Endothelial cell of coronary artery (primary cell): ENCODE measurements at places on chromosomes 11 and 22. TPM values are rescaled to one million over a fixed set of nuclear protein-coding genes. Genes with fewer than 3 reads are reported as not detected.

SMC1B gene
- under 0.01 TPM in 1 of 2 replicates, not detected in the other for total RNA-seq

PARVG gene
- total RNA-seq = under 0.01 and 0.28 TPM in 2 replicates

GVQW3 gene
- total RNA-seq = 1.1 and 2.1 TPM in 2 replicates

OR51I2 gene
- not detected in 2 replicates for total RNA-seq

SYT12 gene
- total RNA-seq = 0.56 TPM in 1 of 2 replicates, not detected in the other

PGM2L1 gene
- 15.7 and 22.5 TPM in 2 replicates for total RNA-seq

GLB1L3 gene
- not detected in 2 replicates for total RNA-seq

INPP5J gene
- 0.27 and 0.47 TPM in 2 replicates for total RNA-seq

BIK gene
- 0.09 and 0.63 TPM in 2 replicates for total RNA-seq

E2F8 gene
- 1.0 and 2.6 TPM in 2 replicates for total RNA-seq

OOSP1 gene
- total RNA-seq = not detected in 2 replicates

CLTCL1 gene
- total RNA-seq = 4.2 and 9.9 TPM in 2 replicates
